ENCODE measurements at places on chromosomes 11 and 22.
A peak's percentile ranks its signal among the peaks of the same experiment; 100 is the strongest.

GRCh38 chr11:80167766-80168165, 726.9 kb upstream of the TENM4 start:
- DNase-seq, result no peak

GRCh38 chr11:35963911-35964310, 20.0 kb downstream of the LDLRAD3 start:
- no peak for DNase-seq

GRCh38 chr11:46526216-46527215, 67.3 kb downstream of the AMBRA1 start:
- no peak for DNase-seq

GRCh38 chr11:124402326-124402922, 3.6 kb upstream of the OR8B3 start:
- peak; percentile 19 for DNase-seq

DNA sequence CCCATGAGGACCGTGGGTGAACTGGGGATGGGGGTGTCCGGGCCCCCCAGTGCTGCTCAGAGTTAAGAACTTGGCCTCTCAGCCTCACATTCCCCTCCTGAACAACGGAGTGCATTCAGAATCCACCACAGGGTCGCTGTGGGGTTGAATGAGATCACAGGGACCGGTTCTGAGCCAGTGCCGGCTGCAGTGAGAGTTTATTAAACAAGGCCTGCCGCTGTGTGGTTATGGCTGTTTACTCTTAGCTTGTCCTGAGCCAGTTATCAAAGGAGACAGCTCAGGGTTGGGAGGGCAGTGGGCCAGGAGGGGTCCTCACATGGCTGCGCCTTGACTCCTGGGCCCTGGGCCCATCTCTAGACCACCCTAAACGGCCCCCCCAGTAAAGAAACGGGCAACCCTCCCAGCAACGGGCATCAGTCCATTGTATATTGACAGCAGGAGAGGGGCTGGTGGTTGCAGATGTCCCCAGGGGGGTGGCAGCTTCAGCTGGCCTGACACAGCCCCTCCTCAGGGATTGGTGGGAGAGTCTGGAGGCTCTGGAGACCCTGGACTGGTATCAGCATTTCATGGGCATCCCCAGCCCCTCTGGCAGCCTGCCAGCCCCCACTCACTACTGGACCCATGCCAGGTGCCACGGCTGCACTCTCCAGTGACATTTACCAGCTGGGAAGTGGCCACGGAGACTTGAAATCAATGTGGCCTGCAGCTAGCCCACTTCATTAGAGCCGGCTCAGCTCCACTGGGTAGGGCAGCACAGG, 15.1 kb upstream of the CABP7 start:
- peak; percentile 77 for DNase-seq

GRCh38 chr22:28950617-28951411, 67.4 kb downstream of the ZNRF3 start:
- DNase-seq, result no peak

All from midbrain (tissue), 1 donor.